Activated CD4-positive, alpha-beta T cell treated with anti-CD3 and anti-CD28 coated beads, Interleukin-2, amount 50 U/mL, for 48 hours (primary cell): ENCODE measurements at places on chromosomes 3 and 15.
A peak's percentile ranks its signal among the peaks of the same experiment; 100 is the strongest.

DNA sequence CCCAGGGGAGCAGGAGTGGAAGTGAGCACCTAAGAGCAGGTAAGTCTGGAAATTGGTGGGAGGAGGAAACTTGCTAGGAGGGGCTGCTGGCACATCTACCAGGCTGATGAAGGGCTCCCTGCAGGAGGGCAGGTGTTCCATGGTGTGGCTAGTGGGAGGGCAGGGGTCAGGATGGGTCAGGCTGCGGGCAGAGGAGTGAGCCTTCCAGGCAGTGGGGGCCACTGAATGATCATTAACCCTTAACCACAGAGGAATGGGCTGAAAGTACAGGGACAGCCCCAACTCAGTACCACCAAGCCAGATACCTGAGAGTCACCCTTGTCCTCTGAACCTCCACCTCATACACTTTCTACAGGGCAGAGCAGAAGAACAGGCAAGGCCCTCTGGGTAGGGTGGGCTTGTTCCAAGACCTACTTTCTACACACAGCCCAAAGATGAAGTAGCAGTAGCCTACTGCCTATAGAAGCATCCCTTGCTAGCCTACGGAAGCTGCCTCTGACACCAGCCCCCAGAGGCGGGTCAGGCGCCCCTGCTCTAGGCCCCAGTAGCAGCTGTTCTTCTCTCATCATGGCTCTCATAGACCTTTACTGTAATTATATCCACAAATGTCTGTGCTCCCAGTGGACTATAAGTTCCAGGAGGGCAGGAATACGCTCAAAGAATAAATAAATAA lies 4.6 kb downstream of the RAB6B start:
- no peak for DNase-seq

GRCh38 chr3:184373422-184373821 lies 4.6 kb downstream of the THPO start:
- no peak for DNase-seq

DNA sequence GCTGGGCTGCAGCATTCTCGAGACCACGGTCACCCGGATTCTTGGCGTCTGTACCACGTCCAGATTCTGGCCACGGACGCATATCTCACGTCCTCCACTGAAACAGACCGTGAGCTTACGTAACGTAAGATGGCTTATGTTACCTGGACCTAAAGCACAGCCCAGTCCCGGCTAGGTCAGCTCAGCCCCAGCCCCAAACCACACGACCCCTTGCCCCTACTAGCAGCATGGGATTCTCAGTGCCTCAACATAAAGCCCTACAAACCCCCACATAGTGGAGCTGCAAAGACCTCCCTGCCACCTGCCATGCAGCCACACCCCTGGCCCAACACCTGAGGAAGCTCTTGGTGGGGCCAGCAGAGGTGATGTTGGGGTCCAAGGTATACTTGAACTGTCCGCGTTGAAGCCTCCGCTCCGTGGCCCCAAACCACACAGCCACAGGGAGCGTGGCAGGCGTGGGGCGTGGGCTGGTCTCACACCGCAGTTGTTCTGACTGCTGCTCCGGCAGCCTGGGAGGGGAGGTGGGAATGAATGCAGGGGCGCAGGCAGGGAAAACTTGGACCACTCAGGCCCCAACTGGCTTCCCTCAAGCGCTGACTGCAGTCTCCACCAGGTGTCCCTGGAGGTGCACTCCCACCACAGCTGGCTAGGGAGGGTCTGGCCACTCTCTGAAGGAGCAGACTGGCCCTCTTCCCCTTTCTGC lies 14.5 kb downstream of the PLXNB1 start:
- DNase-seq: no peak

- DNase-seq: no peak
These were observed 12.4 kb upstream of the MELTF start for GRCh38 chr3:197041875-197042488.

DNA sequence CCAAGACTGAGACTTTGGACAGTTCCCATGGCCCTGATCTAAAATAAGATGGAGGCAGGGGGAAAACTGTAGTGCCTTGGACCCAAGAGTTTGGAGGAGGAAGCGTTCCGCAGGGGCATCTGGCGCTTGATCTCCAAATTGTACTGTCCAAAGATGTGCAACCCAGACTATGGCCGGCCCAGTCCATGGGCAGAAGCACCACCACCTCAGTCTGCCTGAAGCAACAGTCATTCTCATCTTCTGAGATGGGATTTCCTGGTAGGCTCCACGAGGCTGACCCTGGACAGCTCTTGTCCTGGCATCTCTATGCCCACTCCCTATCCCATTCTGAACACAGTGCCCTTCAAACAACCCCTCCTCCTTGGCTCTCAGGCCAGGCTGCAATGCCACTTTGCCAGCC lies 3.6 kb downstream of the INSYN1 start:
- DNase-seq: no peak

GRCh38 chr3:60187343-60187742 lies 1063.9 kb downstream of the FHIT start:
- no peak for DNase-seq

DNA sequence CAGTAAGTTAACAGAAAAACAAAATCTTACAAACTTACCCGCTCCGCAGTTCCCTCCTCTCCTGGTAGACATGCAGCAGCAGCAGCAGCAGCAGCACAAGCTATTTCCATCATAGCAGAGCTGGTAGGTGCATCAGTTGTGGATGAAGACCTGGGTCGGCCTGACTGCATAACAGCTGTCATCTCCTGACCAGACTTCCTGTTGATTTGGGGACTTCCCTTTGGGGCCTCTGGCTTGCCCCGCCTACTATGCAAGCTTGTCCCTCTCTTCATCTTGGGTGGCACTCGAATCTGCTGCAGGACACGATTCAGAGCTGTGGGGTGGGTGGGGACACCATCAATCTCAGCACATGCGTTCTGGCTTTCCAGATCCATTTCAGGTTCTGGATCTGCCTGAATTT lies 65.7 kb downstream of the TMCC1 start:
- DNase-seq: peak; percentile 29

DNA sequence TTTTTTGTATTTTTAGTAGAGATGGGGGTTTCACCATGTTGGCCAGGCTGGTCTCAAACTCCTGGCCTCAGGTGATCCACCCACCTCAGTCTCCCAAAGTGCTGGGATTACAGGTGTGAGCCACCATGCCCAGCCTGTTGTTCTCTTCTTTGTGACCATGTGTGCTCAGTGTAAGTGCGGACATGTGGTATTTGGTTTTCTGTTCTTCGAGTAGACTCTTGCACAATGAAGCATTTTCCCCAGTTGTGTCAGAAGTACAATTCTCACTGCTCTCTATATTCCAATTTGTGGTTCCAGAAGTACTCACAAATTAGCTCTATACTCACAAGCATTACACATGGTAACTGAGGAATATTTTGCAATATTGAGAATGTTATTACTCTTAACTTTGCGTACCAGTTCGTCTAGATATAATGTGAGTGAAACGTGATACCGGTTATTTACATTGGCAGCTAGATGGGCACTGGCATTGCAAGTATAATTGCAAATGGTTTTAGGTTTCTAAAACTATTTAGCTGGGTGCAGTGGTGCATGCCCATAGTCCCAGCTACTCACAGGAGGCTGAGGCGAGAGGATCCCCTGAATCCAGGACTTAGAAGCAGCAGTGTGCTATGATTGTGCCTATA lies 34.2 kb upstream of the MTMR14 start:
- no peak for DNase-seq

DNA sequence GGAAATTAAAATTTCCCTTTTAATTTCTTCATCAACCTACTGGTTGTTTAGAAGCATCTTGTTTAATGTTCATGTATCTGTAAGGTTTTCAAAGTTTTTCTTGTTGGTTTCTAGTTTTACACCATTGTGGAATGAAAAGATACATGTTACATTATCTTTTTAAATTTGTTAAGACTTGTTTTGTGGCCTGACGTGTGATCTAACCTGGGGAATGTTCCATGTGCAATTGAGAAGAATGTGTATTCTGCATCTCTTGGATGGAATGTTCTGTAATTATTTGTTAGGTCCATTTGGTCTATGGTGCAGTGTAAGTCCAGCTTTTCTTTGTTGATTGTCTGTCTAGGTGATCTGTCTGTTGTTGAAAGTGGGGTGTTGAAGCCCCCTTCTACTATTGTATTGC lies 45.7 kb downstream of the THSD4 start:
- DNase-seq: no peak

DNA sequence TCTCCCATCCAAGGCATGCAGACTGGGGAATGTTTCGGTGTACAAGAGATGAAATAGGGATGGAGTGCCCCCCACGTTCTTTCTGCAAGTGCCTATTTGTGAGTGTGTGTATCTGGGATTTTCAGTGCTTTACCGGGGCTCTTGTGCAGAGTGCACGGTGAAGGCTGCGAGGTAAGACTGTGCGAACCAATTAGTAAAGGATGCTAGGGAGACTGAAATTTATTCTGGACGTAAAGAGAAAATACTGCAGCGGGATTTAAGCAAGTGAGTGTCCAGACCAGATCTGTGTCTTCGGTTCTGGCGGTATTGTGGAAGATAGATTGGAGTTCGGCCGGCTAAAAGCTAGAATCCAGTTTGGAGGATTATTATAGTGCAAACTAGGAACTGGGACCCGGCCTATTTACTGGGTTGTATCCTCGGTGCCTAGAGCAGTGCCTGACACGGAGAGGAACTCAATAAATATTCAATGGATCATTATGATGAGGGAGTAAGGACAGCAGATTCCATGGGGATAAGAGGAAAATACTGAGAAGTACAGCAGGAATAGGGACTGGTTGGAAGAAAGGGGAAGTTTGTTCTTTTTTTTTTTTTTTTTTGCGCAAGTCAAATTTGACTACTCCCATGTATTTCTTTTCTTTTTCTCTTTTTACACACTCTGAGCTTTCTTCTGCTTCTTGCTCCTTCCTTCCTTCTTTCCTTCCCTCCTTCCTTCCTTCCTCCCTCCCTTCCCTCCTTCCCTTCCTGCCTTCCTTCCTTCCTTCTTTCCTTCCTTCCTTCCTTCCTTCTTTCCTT lies 580 bp upstream of the MAGEF1 start:
- DNase-seq: no peak

GRCh38 chr15:68278345-68278594 lies 725 bp downstream of the FEM1B start:
- peak; percentile 71 for DNase-seq

DNA sequence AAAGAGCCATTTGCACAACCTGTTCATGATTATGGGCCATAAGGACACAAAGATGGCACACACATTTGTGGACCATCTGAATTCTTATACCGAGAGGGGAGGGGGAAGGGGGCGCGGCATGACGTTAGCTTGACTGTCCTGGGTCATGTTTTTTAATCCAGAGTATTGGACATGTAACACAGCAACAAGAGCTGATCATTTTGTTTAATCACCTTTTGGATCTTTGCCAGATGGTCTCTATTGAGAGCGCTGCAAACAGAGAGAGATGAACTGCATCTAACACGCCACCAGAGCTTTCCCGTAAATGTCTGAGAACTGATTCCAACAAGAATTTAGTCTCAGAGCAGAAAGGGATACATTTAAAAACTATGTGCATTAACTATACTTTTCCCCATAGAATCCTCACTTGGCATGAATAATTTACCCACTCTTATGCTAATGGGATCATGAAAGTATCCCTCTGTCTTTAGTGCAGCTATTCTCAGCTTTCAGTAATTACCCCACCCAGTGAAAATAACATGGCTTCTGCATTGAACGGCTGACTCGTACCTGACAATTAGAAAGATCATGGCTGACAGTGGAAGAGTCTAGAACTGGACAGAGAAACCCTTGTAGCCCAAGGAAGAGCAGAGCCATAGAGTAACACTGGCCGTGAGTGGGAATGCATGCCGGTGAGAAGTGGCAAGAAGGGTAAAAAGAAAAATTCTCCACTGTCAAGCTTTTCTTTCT lies 22.6 kb downstream of the MEIS2 start:
- DNase-seq: no peak

DNA sequence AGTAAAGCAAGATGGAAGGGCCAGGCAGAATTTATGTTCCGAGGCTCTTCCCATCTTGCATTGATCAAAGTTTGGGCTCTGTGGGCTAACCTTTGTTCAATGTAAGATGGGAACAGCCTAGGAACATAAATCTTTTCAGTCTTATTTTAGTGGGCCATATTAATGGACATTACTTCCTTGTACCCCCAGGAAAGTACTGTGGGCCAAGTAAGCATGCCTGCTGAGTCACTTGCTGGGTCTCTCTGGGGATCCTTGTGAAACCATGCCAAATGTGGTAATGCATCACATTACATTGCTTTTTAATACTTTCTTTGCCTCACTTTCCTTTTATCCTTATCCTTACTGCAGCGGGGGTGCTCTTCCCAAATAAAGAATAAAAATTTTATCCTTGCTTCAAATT lies 349.5 kb upstream of the POU1F1 start:
- no peak for DNase-seq

- no peak for DNase-seq
These were observed 52.2 kb upstream of the IGF1R start for GRCh38 chr15:98596131-98596530.

GRCh38 chr15:69794645-69795469 lies 302.9 kb downstream of the TLE3 start:
- DNase-seq: no peak

DNA sequence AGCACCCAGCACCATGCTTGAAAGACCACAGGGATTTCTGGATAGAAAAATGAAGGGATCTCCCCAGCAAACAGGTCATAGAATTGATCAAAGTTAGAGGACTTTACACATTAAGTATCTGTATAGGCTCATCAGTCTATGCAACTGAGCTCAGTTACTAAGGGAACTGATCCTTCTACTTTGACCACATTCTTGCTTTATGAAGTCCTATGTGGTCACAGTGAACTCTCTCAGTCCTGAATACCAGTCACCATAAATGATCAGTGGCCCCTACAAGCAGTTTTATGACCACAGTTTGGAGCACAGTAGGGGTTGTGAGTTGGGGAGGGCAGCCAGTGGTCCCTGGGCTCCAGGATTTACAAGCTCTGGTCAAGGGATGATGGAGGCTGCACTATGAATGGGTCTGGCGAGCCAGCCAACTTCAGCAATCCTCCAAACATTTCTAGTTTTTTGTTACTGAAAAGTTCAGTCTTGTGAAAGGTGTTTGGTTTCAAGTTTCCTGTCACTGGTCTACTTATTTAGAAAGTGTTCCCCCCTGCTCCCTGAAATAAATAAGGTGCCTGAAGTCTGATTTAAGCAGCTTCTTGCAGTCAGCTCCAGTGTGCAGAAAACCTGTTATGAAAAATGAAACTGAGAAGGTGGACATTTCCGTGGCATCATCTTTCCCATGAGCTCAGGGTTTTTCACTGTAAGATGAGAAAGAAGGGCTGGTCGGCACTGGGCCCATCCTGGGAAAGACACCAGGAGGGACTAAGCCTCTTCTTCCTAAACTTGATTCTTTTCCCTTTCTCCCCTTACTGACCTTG lies 75.5 kb downstream of the DAPK2 start:
- DNase-seq: peak; percentile 13
